ENCODE measurements at places on chromosomes 11 and 22. TPM values are rescaled to one million over a fixed set of nuclear protein-coding genes. Genes with fewer than 3 reads are reported as not detected.

DNA sequence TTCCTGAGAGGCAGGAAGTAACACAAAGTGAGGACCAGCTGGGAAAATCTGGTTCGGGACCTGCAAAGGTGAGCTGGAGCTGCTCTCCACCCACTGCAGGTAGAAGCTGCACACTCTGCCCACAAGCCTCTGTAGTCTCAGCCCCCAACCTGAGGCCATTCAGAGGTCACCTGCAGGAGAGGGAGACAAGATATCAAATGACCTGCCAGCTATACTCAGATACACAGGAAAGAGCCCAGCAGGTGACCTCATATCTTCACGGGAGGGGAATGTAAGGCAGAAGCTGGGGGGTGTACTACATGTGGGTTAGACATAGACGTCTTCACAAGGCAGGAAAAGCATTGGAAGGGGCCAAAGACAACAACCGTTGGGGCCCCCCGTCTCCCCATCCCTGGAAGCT lies 86.1 kb downstream of the APIP start:
- peaks cover 1% of the 10 kb centered on the region for H3K27me3 ChIP-seq
- no peak for DNase-seq
- peaks cover 16% of the 10 kb centered on the region for H3K4me1 ChIP-seq
- H3K36me3 ChIP-seq = no peaks in the 10 kb centered on the region
- no peak overlapping the region for H3K4me3 ChIP-seq

The SLC22A8 gene
- total RNA-seq = not detected

The KCNE3 gene
- not detected for total RNA-seq

The MMP3 gene
- not detected for total RNA-seq

DNA sequence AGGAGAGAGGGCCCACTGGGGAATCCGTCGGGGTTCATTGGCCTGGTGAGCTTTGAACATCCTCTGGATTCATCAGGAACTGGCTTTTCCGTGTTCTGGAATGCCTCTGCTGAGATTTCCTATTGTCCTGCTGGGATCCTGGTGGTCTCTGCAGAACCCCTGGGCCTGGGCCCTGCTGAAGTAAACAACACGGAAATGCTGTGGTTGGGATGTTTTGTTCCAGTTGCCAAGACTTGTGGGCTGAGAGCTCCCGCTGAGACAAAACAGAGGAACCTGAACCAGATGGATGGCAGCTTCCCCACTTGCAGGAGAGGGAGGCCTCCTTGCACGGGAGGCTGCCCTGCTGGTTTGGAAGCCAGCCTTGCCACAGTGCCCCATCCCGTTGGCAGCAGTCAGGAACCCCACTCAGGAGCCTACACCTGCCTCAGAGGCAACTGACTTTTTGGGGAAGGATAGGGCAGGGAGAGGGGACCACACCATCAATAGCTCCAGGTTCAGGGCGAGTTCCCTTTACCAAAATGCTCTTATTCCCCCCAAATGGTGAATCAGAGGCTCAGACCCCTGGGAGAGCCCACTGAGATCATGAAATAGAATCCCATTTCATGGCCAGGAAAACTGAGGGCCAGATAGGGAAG lies 60.7 kb downstream of the LRRC32 start:
- H3K4me3 ChIP-seq = no peak overlapping the region
- no peaks in the 10 kb centered on the region for H3K36me3 ChIP-seq
- no peaks in the 10 kb centered on the region for H3K27me3 ChIP-seq
- H3K27ac ChIP-seq = no peak overlapping the region
- H3K4me1 ChIP-seq = peaks cover 5% of the 10 kb centered on the region

The TTLL1 gene
- 4.2 TPM for total RNA-seq

- H3K27me3 ChIP-seq = no peaks in the 10 kb centered on the region
- H3K27ac ChIP-seq = no peak overlapping the region
- no peak overlapping the region for H3K4me3 ChIP-seq
- no peak for DNase-seq
- H3K4me1 ChIP-seq = no peaks in the 10 kb centered on the region
Observed at GRCh38 chr22:44411226-44412135, 86.6 kb downstream of the RTL6 start.

DNA sequence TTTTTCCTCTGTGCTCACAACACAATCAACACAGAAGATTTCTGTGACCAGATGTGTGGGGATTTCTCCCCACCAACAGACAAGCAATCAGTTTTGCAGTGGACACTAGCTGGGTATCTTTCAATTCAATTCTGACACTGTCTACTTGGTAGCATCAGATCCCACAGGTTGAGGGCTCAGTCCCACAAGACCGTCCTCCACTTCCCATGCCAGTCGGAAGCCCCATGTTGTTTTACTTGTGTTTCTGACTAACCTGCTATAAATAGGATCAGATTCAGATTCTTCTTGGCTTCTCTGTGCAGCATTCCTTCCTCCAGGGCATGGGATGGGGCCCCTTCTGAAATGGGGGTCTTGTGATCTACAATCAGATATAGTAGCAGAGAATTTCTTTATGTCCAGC lies 19.6 kb downstream of the ACER3 start:
- peaks cover 13% of the 10 kb centered on the region for H3K4me1 ChIP-seq
- no peaks in the 10 kb centered on the region for H3K27me3 ChIP-seq
- H3K27ac ChIP-seq = no peak overlapping the region
- no peak for DNase-seq

Measured in activated naive CD8-positive, alpha-beta T cell treated with anti-CD3 and anti-CD28 coated beads for 36 hours (primary cell).